ENCODE measurements at places on chromosomes 12 and 14.

GRCh38 chr12:56885316-56885715 lies 48.9 kb downstream of the SDR9C7 start:
- DNase-seq: no peak

- no peak for DNase-seq
Observed at GRCh38 chr12:63036216-63036973, 101.4 kb upstream of the PPM1H start.

GRCh38 chr14:54591461-54591860 lies 24.5 kb downstream of the SAMD4A start:
- no peak for DNase-seq

DNA sequence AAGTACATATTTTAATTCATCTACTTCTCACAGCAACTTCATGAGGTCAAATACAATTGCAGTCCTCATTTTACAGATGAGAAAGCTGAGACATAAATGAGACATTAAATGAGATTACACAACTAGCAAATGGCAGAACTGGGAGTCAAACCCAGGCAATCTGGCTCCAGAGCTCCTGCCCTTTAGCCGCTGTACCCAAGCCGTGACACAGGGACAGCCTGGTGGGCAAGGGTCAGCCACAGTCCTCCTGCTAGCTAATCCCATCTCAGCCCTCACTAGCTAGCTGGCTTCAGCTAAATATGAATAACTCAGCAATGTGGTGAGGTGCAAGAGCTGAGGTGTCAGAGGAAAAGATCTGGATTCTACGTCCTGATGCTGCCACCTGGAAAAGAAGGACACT lies 54.8 kb downstream of the NINJ2 start:
- no peak for DNase-seq

GRCh38 chr12:121709478-121709961 lies 3.0 kb upstream of the TMEM120B start:
- DNase-seq: no peak

- DNase-seq: no peak
Observed at GRCh38 chr12:127928615-127929571, 338.1 kb upstream of the TMEM132C start.

GRCh38 chr12:26751179-26751578 lies 81.8 kb downstream of the ITPR2 start:
- DNase-seq: no peak

- no peak for DNase-seq
Observed at GRCh38 chr14:26929361-26929760, 331.5 kb upstream of the NOVA1 start.

DNA sequence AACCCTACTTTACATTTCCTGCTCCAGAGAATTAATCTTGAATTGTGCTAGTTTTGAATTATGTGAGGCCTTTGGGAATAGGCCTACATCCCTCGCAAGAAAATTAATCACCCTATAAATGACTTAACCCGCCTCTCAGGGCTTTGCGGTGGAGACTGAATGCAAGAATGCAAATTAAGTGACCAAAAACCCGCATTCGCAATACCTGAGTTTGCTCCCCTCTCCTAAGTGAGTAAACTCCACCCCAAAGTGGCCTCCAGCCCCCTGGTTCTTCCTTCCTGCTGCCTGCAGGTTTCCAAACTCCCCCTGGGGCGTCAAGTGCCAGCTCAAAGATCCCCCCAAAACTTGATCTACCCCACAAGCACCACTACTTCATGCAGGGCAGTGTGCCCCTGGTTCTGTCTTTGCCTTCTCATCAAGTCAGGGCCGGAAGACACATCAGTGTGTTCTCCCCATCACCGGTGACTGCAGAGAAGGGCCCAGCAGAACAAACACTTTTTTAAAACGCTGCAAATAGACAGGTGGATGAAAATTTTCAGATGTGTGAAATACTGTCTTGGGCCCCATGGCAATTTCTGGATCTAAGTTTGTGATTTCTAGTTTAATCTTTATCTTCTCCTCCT lies 644.7 kb downstream of the VRK1 start:
- no peak for DNase-seq

- no peak for DNase-seq
Observed at GRCh38 chr14:76546426-76547221, 170.7 kb downstream of the ESRRB start.

DNA sequence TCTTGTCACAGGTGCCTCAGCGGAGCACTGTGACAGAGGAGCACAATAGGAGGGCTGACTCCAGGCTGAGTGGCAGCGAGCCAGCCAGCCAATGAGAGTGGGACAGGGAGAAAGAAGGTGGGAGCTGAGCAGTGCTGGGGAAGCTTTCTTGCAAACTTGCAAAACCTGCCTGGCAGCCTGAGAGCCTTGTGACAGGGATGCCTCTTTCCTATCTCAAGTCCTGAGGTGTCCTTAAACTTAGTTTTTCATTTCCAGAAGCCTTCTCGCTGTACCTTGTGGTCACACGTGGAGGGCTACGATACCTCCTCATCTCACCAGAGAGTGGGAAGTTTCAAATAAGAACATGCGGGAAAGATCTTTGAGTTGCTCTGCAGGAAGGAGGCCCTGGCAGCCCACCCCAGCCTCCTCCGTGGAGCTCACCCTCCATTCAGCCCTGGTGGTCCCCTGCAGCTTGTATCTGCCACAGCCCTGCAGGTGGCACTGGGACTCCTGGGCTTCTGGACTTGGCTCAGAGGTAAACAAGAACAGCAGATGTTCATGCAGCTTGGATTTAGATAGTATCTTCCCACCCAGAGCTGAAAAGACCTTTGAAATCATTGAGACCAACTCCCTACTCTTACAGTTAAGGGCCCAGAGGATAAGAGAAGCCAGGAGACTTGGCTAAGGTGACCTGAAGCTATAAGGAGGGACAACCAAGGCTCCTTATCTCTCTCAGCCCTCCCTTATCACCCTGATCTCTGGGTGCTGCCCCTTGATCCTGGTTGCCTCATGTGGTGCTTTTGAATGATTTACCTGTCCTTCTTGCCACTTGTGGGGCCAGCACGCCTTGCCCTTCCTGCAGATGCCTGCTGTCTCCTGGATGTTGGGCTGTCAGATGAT lies 153.5 kb upstream of the MAX start:
- no peak for DNase-seq

DNA sequence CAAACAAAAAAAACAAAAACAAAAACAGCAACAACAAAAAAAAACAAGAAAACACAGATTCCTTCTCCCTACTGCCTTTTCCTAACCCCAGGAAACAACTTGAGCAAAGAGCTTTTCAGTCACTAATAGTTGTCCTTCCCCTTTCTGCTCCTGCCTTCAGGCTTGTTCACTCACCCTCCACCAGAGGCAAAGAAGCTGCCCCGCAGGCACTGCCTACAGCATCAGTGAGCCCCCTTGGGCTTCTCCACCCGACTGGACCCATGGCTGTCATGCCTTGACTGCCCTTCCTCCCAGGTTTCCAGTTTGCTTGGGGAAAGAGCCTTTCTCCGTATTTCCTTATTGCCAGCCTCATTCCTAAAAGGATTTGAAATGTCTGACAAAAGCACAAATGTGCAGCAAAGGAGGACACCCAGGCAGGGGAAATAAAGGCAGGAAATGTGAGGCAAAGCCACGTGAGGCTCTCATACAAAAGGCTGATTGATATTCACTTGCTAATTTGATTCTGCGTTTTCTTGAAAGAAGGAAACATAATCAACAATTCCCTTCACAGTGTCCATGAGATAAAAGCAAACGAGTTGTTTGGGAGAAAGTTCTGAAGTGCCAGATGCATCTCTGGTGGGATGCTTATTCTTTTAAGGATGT lies 85.7 kb downstream of the GPATCH2L start:
- DNase-seq: no peak

GRCh38 chr12:110243227-110243626 lies 37.8 kb upstream of the ATP2A2 start:
- no peak for DNase-seq

GRCh38 chr12:105860561-105861207 lies 278.1 kb downstream of the NUAK1 start:
- DNase-seq: no peak

- no peak for DNase-seq
Observed at GRCh38 chr14:47590767-47591495, 84.5 kb downstream of the MDGA2 start.

DNA sequence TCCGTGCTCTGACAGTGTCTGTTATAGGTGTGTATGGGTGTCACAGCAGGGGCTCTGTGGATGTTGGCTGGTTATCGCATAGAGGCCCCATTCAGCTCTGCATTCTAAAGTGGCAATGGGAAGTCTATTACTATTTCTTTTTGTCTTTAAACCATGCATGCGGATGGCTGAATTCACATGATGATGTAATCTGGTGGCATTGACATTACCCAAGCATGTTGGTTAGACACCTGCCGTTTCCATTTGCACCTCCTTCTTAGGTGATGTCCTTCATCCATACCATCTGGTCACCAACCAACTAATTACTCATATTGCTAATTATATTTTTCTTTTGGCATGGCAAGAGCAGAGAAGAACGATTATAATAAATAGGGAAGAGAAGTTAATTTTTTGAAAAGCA lies 270.8 kb upstream of the RGS6 start:
- no peak for DNase-seq

Data from Right ventricle myocardium inferior (tissue), 1 donor.